Activated T-helper 2 cell treated with anti-CD3 and anti-CD28 coated beads, Interferon-gamma antibody, Interleukin-2, Interleukin-4, amounts not matched to agents 10 μg/mL and 5 μg/mL and 100 μg/mL, durations not matched to agents 14 hours and 24 hours and 36 hours (primary cell): ENCODE measurements at places on chromosomes 12 and 14.

DNA sequence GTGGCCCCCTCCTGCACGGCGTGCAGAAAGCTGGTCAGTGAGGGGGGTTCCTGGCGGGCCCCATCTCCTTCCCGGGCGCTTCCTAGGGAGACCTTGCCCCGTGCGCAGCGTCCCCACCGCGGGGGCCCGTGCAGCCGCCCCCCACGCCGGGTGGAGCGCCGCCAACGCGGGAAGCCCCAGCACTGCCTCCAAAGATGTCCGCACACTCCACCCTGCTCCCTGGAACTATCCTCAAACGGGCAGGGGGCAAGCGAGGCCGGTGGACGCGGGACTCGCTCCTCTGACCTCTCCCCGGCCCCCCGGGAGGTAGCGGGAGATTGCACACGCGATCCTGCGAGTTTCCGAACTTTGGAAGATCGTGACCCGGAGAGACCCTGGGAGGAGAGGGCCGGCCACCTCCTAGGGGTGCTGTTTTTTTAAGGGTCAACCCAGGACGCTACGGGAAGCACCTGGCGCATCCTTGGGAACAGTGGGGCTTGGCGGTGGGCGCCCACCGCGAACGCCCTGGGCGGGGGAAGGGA, 1.5 kb upstream of the FZD10 start:
- DNase-seq, result no peak

- no peak for DNase-seq
These were observed 41.6 kb downstream of the RHOJ start for GRCh38 chr14:63245893-63246292.

GRCh38 chr14:74532246-74532645, 38.7 kb downstream of the ISCA2 start:
- DNase-seq, result no peak

DNA sequence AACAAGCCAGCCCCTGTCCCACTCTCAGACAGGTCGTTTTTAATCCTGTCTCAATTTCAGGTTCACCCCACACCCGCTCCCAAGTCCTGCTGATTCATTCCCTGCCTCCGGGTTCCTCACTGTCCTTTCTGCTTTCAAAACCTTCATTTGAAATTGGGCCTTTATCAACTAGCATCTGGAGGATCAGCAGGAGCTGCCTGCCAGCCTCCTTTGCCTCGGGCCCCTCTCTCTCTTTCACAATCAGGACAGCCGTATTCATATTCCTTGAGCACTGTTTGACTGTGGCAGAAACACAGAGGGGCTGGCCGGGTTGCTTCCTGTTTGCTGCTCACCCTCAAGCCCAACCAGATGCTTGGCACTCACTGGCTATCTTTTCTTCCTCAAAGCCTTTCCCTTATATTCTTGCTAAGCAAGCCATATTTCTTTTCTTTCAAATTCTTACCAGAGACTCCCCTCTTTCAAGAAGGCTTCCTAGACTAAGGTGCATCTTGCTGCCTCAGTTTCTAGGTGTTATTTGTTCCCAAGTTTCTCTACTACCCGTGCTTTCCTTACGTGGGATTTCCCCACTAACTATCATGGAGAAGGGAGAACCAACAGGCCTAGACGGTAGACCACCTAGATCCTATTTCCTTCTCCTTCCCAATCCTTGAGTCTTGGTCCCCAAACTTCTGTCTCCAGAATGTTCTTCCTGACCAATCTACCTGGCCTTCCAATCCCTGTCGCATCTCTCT, 3.0 kb downstream of the GALNT6 start:
- DNase-seq, result no peak

DNA sequence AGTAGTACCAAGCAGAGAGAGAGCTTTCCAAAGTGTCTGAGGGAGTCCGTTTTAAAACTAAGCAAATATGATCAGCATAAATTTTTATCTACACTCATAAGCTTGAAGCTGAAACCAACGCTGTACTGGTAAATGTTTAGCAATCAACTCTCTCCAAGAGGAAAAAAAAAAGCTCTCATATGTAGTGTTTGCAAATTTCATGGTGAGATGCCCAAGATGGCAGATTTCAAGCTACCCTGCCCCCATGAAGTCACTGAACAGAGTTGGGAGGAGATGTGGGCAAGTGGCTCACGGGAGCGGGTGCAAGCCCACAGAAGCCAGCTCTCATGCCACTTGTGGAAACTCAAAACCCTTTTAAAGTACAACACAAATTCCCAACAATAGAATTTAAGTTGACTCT, 475.8 kb downstream of the BCAT1 start:
- DNase-seq, result no peak

- no peak for DNase-seq
These were observed 163.1 kb downstream of the CACNA1C start for GRCh38 chr12:2215709-2216560.

GRCh38 chr12:67789266-67789665, 140.7 kb downstream of the DYRK2 start:
- DNase-seq, result no peak

DNA sequence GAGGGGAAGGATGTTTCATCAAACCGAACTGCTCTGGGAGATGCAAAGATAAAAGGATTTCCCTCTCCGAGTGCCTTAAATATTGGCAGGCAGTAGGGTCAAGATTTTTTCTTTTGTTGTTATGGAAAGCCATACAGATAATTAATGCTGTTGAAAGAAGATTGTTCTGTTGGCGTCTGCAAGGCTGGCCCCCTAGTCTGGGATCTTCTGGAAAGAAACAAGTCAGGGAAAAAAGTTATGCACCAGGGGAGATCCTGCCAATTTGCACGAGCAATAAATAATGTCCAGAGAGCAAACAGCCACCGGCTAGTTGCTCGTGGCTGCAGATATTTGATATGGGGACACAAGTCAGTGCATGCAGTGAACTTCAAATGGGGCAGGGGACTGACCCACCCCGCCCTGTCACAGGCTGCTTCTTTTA, 202.1 kb upstream of the MYL2 start:
- no peak for DNase-seq

DNA sequence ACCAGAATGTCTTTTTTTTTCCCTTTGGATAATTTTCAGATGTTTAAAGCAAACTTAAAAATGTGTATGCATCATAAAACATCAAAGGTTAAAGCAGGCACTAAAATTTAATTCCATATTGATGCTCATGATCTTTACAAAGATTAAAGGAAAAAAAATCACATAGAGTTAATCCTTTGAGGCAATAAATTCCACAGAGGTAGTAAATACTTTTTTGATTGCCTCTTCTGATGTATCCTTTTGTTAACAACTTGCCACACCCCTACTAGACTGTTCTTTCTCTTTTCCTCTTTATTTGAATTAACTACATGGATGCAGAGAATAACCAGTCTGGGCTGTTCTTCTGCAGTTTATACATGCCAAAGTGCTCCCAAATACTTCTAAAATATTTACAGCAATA, 45.2 kb upstream of the KCNJ8 start:
- DNase-seq, result no peak
